Kidney (tissue), 22 donors: ENCODE measurements at places on chromosomes 5 and 9.
A peak's percentile ranks its signal among the peaks of the same experiment; 100 is the strongest.

- DNase-seq: no peak
Measured at GRCh38 chr9:2134391-2134790, 119.2 kb downstream of the SMARCA2 start.

DNA sequence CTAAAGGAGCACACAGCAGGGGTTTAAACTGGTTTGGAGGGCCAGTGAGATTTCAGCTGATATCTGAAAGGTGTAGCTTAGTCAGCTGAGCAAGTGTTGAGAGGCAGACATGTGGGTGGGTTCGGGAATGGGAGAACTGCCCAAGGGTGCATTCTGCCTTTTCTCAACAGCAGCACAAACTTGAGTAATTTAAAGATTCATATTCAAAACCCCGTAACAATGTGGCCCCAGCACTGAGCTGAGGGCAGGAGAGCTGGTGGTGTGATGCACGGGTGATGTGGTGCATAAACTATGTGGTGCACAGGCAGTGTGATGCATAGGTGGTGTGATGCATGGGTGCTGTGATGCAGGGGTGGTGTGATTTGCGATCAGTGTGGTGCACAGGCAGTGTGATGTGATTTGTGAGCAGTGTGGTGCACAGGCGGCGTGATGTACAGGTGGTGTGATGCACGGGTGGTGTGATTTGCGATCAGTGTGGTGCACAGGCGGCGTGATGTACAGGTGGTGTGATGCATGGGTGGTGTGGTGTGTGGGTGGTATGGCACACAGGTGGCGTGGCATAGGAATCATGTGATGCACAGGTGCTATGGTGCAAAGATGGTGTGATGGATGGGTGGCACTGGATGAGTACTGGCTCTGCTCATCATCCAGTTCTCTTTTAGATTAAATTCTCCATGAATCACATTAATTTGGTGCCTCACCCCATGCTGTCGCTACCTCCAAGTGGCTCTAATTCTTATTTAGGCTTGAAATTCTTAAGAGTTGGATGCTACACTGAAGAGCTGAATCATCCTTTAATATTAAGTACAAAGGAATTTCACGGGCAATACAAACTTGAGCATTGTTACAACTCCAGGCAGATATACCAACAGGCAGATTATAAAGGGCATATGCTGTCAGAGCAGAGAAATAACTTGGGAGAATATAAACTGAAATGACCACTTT is 53.6 kb downstream of the DAP start:
- DNase-seq: no peak

- no peak for DNase-seq
Measured at GRCh38 chr5:143063175-143063970, 293.2 kb downstream of the ARHGAP26 start.

GRCh38 chr9:76638001-76638400 is 126.2 kb upstream of the PCA3 start:
- DNase-seq: no peak

DNA sequence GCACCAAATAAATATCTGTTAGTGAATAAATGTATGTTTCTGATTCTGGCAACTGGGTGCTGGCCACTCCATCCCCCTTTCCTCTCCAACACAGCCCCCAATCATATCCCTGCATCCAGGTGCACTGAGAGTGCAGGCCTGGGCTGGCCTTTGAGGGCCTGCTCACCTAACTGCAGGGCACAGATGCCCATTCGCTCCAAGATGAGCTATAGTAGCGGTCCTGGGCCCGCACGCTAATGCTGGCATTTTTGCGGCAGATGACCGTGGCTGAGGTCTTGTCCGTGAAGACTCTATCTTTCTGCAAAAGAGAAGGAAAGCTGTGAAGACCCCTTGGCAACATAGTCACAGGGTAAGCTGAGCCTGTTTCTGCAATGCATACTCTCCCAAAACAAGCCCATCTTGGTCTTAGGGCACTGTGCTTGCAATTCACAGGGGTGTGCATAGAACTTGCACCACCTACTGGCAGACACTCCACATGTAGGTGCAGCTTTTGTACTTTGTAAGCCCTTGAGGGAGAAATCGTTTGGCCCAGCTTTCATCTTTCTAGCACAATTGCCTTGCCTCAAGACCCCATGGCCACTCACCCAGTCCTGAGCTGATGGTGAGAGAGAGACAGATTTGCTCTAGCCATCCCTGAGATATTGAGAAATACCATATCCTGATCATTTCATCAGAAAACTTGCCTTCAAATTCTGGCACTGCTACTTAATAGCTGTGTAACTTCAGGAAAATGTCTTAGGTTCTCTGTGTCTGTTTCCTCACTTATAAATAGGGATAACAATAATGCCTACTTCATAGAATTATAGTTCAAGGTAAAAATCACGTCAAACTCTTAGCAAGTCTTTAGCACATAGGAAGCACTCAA is 13.5 kb downstream of the IL12B start:
- DNase-seq: peak; percentile 56

DNA sequence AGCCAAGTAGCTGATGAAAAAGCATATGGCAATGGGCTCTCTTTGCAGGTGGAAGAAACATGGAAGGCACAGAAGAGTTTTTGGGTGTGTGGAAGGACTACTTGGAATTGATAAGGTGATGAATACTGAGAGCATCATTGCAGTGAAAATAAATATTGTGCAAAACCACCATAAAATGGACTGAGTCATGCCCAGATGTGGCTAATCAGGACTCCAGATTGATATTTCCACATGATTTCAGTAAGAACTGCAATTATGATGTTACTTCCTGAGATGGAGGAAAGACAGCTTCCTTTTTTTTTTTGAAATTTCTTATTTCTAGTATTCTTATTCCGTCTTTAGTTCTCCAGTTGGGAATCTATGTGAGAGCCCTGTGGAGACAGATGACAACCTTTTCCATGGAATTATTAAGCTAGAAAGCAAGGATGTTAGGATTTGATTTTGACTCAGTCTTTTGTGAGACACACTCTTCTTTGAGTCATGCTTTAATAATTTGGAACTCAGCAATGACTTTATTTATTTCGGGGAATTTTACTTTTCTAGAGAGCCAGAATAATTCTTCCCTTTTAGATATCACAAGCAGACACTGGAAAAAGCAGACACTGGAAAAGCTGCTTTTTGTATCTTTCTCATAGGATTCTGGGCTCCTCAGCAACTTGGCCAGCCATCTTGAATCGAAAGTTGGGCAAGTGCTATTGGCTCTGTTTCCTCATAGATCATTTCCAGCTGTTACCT is 94.2 kb upstream of the VCAN start:
- no peak for DNase-seq

GRCh38 chr9:33455945-33456344 is 8.6 kb upstream of the AQP3 start:
- no peak for DNase-seq

GRCh38 chr5:1881098-1881572 is 1.6 kb downstream of the IRX4 start:
- DNase-seq: peak; percentile 66

DNA sequence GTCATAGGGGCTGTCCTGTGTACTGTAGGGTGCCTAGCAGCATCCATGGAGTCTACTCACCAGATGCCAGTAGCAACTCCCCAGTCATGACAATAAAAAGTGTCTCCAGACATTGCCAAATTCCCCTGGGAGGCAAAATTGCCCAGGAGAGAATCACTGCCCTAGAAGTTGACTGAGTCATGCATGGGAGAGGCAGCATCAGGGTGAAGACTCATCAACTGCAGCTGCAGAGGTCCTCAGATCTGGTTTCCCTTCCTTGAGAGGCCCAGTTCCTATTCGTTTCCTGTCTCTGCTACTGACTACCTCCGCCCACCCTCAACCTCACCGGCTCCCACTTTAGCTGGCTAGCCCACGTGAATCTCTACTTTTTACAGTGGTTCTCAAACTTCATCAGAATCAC is 88.6 kb upstream of the AGXT2 start:
- no peak for DNase-seq
